HCT116 (cell line): ENCODE measurements at places on chromosomes 6 and 20.

- DNase-seq = no peak
- no peaks in the 10 kb centered on the region for H3K36me3 ChIP-seq
- no peaks in the 10 kb centered on the region for H3K4me1 ChIP-seq
These were observed 27.3 kb downstream of the COL21A1 start for GRCh38 chr6:56220078-56220477.

DNA sequence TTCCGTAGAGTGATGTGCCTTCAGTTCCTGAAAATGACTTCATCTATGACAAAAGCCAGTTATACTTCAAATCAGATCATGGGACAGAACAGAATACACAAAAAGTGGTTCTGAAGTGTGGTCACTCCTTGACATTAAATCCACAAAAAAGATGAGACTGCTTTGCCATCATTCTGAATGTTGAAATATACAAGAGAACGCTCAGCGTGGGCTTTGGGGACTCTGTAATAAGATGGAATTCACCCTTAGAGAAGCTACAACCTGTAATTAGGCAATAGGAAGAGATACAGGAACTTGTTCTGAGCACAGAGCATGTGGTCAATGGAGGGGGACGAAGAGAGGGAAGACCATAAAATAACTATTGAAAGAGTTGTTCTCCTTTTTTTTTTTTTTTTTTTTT lies 184.3 kb downstream of the CARMIL1 start:
- no peaks in the 10 kb centered on the region for H3K36me3 ChIP-seq
- no peaks in the 10 kb centered on the region for H3K27me3 ChIP-seq
- H3K4me1 ChIP-seq = peaks cover 8% of the 10 kb centered on the region
- no peak for DNase-seq

GRCh38 chr6:149249370-149250357 lies 67.8 kb upstream of the TAB2 start:
- DNase-seq = no peak
- no peak overlapping the region for H3K27ac ChIP-seq
- no peaks in the 10 kb centered on the region for H3K36me3 ChIP-seq
- H3K4me1 ChIP-seq = peaks cover 15% of the 10 kb centered on the region
- H3K27me3 ChIP-seq = no peaks in the 10 kb centered on the region

GRCh38 chr6:89298680-89299465 lies 16.2 kb downstream of the GABRR2 start:
- H3K27me3 ChIP-seq = peaks cover 11% of the 10 kb centered on the region; the same call in 1 of the 2 replicates
- no peaks in the 10 kb centered on the region for H3K36me3 ChIP-seq
- peak overlapping the region; percentile 28; the same call in 1 of the 2 replicates for H3K27ac ChIP-seq
- peak; percentile 58 for DNase-seq
- H3K4me1 ChIP-seq = peaks cover 33% of the 10 kb centered on the region
- H3K4me3 ChIP-seq = peak overlapping the region; percentile 59
